Left lung (tissue), 14 donors: ENCODE measurements at places on chromosomes 4 and X. TPM values are rescaled to one million over a fixed set of nuclear protein-coding genes. Genes with fewer than 3 reads are reported as not detected.

The SSX3 gene
- not detected for total RNA-seq

The NR3C2 gene
- total RNA-seq: 25.0 TPM

The DOK7 gene
- 1.6 TPM for total RNA-seq

The CT55 gene
- total RNA-seq: not detected

The EPHA5 gene
- total RNA-seq: not detected

The PCDH18 gene
- 12.1 TPM for total RNA-seq

The BST1 gene
- total RNA-seq: 20.8 TPM

The ADGRG4 gene
- 0.03 TPM for total RNA-seq

The ELK1 gene
- 35.2 TPM for total RNA-seq

The SLC16A2 gene
- 22.9 TPM for total RNA-seq

GRCh38 chrX:7110821-7111276 lies 36.7 kb upstream of the STS start:
- no peak for DNase-seq

GRCh38 chr4:91111556-91111955 lies 984.4 kb downstream of the CCSER1 start:
- DNase-seq: no peak

- DNase-seq: no peak
Measured at GRCh38 chrX:150291014-150291413, 72.1 kb upstream of the MAMLD1 start.

DNA sequence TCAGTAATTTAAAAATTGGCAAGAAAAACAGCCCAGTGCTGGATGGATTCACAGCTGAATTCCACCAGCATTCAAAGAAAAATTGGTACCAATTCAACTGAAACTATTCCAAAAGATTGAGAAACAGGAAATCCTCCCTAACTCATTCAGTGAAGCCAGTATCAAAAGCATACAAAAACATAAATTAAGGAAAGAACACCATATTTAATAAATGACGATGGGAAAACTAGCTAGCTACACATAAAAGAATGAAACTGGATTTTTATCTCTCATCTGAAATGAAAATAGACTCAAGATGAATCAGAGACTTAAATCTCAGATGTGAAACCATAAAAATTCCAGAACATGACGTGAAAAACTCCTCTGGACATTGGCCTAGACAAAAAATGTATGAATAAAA lies 516.8 kb upstream of the SPANXN1 start:
- DNase-seq: no peak

- DNase-seq: peak; percentile 76
Measured at GRCh38 chr4:52234561-52235440, 183.7 kb downstream of the SPATA18 start.

DNA sequence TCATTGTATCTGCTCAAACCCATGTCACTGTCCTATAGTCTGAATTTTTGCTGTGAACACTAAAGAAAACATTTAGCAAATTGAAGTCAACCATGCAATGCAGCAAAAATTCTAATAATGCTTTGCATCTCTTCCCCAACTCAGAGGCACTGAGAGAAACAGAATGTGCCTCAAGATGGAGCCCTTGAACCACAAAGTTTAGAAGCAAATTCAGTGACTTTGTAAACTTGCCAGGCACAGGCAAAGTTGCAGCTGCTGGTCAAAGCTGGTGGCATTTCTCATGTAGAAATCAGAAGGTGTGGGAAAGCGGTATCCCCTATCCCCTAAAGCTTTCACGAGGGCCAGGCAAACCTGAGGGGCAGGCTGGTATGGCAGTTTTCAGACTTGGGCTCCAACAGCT lies 121.7 kb upstream of the DIPK2B start:
- DNase-seq: peak; percentile 71

DNA sequence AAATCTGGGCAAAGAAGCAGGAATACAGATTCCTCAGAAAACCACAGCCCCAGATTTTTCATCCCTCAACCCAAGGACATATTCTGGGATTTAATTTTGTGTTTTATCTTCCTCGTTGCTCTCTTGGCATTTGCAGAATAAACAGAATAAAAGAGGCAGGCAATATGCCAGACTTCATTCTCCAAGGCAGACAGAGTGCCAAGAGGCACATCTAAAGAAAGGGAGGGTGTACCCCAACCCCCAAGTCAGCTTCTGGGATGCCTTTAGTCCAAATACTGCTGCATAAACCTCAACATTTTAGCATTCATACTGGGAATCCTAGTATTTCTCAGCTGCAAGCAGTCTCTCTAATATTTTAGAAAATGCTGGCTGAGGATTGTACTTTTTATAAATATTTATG lies 629.2 kb downstream of the KLHL13 start:
- DNase-seq: peak; percentile 55

GRCh38 chr4:125770814-125771398 lies 456.2 kb downstream of the FAT4 start:
- no peak for DNase-seq

- no peak for DNase-seq
Measured at GRCh38 chr4:90078440-90078839, 48.8 kb upstream of the CCSER1 start.

GRCh38 chr4:25252230-25253070 lies 18.6 kb downstream of the PI4K2B start:
- no peak for DNase-seq

DNA sequence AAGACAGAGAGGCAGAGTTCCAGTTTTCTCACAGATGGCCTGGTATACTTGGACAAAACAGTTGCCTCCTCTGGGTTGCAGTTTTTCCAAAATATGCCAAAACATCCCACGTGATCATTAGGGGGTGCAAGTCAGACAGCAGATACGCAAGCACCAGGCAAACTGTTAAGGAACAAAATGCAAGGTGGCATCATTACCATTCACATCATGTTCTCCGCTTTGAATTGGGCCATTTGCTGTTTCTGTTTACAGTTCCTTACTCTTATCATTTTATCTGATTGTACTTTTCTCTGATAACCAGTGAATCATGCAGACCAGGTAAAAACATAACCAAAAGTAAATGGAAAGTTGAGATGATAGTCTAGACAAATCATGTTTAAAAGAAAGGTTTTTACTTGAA lies 16.4 kb upstream of the HMGB3 start:
- DNase-seq: no peak

DNA sequence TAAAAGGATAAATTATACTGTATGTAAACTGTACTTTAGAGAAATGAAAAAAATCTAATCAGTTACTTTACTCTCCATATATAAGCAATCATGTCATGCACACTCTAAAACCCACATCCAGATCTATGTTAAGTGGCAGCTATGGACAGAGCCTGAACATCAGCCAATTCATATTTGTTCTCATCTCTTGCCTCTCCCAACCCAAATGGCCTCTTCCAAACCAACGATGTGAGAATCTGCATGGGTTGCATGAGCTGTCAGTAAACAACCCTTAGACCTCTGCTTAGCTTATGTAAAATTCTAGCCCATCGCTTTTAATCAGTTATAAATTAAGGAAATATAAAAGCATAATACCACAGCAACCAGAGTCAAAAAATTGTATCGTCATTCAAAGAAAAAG lies 288.7 kb upstream of the INTU start:
- peak; percentile 33 for DNase-seq

GRCh38 chr4:140811429-140811828 lies 55.2 kb upstream of the TBC1D9 start:
- no peak for DNase-seq

- no peak for DNase-seq
Measured at GRCh38 chrX:5898463-5898862, 330.2 kb downstream of the NLGN4X start.

DNA sequence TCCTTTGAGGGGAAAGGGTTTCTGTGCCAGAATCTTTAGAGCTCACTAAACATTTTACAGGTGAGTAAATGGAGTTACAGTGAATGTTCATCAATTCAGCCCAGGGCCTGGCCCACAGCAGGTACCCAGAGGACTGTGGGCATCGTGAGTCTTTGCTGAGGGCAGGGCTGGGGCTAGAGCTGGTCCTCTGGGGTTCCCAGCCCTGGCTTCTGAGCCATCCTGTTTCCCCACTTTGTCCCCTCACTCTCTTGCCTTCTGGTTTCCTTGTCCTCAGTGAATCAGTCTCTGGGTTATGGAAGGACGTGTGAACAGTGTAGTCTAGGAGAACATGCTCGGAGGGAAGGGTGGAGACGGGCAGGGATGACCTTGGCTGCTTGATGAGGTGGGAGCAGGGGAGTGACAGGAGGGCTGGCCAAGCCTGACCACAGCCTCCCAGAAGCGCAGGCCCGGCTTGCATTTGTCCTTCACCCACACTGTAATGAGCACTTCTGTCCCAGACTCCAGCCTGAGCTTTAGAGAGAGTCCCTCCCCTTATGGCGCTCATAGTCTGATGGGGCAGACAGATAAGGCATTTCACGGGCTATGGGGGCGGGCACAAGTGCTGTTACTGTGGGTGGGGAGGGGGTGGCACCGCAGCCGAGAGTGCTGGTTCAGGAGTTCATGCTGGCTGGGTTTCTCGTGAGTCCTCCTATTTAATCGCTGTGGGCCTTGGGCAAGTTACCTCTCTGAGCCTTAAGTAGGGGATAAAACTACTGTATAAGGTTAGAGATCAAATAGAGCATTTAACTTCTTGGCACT lies 17.3 kb downstream of the TBC1D14 start:
- no peak for DNase-seq

DNA sequence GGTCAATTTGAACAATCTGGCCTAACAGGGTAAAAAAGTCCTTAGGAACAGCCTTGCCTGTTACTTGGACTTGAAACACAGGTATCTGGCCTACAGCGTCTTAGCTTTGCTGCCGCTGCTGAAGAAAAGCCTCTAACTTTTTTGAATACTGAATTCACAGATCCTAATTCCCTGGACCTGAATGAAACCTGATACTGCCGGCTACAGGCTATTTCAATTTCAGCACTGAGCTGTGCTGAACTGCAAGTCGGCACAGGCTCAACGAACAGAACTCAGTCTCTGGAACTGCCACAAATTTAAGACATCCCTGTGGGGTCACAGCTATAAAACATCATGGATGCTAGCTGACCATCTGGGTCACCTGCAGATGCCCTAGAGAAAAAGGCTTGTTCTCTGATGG lies 7.2 kb downstream of the NR0B1 start:
- no peak for DNase-seq

DNA sequence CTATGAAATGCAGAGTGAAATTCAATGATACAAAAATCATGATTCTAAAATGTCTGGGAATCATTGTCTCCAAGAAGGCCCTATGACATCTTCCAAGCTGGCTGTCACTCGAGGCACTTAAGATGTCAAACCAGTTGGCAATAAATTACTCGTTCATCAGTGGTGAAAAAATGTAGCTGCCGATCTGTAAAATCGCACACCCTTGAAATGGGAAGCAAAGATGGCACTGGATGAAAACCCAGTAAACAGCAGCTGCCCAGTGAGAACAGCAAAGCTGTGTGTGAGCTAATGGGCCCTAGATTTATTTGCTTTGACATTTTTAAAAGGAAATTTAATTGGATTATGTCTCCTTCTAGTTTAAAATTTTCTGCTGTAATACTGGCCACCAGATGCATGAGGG lies 181.9 kb upstream of the NDP start:
- DNase-seq: no peak

- DNase-seq: no peak
Measured at GRCh38 chrX:110432091-110432905, 73.7 kb downstream of the RTL9 start.

GRCh38 chr4:10033191-10033881 lies 12.0 kb upstream of the SLC2A9 start:
- peak; percentile 70 for DNase-seq

DNA sequence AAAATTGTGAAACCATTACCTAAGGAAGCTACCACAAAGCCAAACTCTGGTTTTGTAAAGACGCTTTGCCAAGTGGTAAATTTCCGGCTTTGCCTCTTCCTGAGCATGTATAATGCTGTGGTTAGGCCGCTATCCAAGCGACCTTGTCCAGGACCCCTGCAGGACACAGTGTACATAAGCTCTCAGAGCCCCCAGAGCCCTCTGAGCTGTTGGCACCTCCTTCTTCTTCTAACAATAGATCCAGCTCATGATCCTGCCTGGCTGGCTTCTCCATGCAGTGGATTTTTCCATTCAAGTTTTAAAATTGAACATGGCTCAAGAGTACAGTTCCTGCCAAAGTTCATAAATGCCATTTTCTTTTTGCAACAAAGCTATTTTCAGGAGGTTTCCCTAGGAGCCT lies 326.7 kb downstream of the MAPK10 start:
- peak; percentile 28 for DNase-seq

DNA sequence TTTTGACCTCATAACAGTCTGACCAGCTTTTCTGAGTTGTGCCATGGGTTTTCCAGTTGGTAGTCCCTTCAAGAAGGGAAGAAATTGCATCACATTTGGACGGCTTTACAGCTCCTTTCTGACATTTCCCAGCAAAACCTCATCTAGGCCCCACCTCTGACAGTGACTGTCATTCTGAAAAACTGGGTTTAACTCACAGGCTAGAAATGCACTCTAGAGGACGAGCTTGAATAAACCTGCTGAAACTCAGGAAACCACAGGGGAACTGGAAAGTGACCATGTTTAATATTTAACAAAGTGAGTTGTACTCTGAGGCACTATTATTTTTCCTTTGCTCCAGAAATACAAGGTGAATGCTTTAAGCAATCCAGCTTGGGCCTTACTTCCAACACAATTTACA lies 434.3 kb upstream of the RASGEF1B start:
- no peak for DNase-seq

DNA sequence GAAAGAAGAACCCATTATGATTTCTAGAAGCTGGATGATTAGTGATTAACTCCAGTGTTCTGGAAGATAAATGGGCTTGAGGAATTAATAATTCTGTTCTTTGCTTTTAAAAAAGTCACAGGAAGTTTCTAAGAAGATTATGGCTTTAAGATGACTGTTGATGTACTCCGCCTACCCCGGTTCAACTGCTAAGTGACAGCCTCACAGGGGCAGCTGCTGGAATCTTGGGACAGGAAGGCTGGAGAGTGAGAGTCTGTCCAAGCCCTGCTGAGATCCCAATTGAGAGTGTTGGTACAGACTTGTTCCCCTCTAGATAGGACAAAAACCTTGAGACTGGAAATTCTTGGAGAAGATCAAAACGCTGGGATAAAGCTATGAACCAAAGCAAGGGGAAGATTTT lies 37.3 kb downstream of the NPY1R start:
- DNase-seq: no peak

DNA sequence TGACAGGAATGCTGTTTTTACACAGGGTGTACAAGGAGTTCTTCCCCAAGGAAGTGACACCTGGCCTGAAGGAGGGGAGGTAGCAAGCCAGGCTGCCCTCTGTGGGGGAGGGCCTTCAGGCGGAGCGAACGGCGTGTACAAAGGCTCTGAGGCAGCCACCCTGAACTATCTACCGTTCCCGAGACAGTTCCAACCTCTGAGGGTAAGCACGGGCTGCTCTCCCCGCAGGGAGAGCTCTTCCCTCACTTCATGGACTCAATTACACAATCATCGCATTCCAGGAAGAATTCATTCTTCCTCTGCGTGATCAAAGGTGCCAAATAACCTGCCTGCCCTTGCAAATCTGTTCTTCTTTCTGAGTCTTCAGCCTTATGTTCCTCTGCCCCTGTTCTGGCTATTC lies 4.8 kb downstream of the ELK1 start:
- DNase-seq: no peak

GRCh38 chrX:141673946-141674345 lies 24.6 kb downstream of the SPANXD start:
- no peak for DNase-seq

GRCh38 chr4:48261281-48261680 lies 8.4 kb downstream of the TEC start:
- DNase-seq: no peak
